ENCODE measurements at places on chromosomes 4 and X.

DNA sequence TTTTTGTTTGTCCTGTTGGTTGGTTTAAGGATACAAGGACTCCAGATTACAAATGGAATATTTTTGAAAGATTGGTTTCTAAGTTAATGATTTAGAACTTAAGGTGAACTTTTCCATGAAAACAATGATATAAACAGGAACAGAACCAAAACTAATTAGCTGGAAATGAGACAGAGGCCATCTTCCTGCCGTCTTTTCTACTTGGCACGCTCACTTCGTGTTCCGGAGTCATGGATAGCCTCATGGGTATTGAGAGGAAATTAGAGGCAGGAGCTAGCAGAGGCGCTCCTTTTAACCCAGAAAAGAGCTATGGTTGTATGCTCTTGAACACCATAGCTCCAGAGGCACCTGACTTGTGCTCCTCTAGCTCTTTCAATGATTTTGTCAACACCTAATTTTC lies 2.4 kb downstream of the FAM241A start:
- no peak for DNase-seq

GRCh38 chr4:39357002-39357401 lies 9.2 kb downstream of the RFC1 start:
- no peak for DNase-seq

DNA sequence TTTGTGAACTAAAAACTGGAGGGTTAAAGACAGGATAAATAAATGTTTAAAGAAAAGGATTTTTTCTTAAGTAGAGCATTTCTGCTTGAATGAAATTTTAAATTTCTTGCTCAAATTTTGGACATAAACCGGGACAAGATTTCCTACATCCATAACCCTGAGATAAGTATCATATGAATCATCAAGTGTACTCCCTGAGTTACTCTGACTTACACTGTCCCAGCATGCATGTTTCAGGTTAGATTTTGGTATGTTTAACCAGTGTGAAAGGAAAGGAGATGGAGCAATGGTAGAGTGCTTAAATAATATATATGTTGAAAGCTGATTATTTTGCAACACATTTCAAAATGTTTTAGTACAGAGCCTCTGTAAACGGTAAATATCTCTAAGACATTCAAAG lies 175.2 kb downstream of the ADGRL3 start:
- DNase-seq, result no peak

DNA sequence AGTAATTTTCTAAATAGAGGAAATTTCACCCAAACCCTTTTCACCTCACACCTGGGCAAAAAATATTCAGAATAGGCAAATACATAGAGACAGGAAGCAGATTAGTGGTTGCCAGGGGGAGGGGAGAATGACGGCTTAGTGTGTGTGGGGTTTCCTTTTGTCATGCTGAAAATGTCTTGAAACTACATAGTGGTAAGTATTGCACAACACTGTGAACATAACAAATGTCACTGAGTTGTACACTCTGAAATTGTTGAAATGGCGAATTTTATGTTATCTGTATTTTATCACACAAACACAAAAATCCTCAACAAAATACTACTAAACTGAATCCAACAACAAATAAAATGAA lies 60.7 kb upstream of the PLAC1 start:
- no peak for DNase-seq

DNA sequence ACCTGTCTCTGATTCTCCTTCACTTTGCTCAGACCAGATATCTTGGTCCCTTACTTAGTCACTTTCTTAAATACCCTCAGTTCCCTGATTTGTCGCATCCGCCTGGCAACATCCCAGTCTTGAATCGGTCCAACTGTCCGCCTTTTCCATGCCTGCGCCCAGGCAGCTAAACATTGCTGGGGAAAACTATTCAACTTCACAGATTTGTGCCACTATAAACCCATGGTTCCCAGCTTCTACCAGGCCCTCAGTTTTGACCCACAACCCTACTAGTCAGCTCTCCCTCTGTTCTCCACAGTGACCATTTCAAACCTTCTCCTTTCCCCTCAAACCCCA lies 451 bp upstream of the FGD1 start:
- no peak for DNase-seq
